ENCODE measurements at places on chromosomes 11 and 22.
A peak's percentile ranks its signal among the peaks of the same experiment; 100 is the strongest.

DNA sequence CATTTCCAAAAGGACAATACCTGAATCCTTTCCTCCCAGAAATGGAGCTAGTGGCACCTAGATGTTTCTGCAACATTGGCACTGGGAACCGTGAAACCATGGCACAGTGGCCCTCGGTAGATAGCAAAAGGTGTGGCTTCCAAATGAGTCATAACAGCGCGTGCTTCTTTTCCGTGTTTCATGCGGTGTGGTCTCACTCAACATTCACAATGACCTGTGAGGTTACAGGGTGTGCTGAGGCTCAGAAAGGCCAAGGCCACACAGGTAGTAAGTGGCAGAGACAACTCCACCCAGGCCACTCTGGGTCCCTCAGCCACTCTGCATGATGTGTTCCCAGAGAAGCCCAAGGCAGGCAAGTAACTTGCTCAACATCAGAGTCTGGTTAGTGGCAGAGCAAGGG is 67.4 kb downstream of the TP53I11 start:
- H3K4me3 ChIP-seq = no peak overlapping the region
- no peaks in the 10 kb centered on the region for H3K27me3 ChIP-seq
- H3K27ac ChIP-seq = peak overlapping the region; percentile 62
- H3K36me3 ChIP-seq = peaks cover 25% of the 10 kb centered on the region
- peak; percentile 94 for DNase-seq
- no peaks in the 10 kb centered on the region for H3K4me1 ChIP-seq

DNA sequence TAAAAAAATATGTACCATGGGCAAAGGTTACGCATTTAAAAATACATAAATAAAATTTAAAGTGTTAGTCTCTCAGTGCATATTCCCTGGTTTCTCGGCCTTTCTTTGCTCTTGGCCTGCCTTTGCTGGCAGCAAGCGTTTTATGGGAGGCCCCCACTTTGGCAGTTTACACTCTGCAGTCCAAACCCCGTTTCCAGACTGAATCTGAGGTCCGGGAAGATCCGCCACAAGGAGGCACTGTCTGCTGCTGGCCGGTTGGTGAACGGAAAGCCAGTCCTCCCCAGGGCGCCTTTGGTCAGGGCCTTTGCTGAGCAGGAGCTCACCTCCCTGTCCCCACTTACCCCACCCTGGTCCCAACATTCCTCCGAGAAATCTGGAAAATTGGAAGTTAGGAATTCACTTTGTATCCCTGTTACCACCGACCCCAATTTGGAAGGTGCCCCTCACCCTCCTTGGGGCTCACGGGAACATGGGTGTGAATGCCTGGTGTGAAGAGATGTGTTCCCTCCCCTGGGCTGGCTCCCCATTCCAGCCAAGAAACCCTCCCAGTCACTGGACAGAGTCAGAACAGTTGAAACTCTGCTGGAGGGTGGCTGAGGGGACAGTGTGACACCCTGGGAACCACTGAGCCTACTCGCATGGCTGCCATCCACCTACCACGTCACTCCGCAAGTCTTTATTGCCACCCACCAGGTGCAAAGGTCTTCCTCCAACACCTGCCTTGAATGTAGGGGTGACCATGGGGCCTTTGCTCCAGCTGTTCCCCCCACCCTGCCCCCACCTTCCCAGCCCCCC is 9.4 kb upstream of the SF1 start:
- H3K4me1 ChIP-seq = no peaks in the 10 kb centered on the region
- H3K27ac ChIP-seq = peak overlapping the region; percentile 55
- no peak overlapping the region for H3K4me3 ChIP-seq
- DNase-seq = peak; percentile 85
- H3K27me3 ChIP-seq = no peaks in the 10 kb centered on the region

- DNase-seq = no peak
- no peak overlapping the region for H3K27ac ChIP-seq
- no peaks in the 10 kb centered on the region for H3K4me1 ChIP-seq
- no peak overlapping the region for H3K4me3 ChIP-seq
Measured at GRCh38 chr11:23944923-23945322, 551.9 kb upstream of the LUZP2 start.

- H3K4me1 ChIP-seq = no peaks in the 10 kb centered on the region
- no peak for DNase-seq
- H3K27me3 ChIP-seq = peaks cover 2% of the 10 kb centered on the region
- H3K36me3 ChIP-seq = no peaks in the 10 kb centered on the region
- H3K27ac ChIP-seq = no peak overlapping the region
- H3K4me3 ChIP-seq = no peak overlapping the region
Measured at GRCh38 chr11:4433856-4434255, 15.2 kb upstream of the OR52K2 start.

DNA sequence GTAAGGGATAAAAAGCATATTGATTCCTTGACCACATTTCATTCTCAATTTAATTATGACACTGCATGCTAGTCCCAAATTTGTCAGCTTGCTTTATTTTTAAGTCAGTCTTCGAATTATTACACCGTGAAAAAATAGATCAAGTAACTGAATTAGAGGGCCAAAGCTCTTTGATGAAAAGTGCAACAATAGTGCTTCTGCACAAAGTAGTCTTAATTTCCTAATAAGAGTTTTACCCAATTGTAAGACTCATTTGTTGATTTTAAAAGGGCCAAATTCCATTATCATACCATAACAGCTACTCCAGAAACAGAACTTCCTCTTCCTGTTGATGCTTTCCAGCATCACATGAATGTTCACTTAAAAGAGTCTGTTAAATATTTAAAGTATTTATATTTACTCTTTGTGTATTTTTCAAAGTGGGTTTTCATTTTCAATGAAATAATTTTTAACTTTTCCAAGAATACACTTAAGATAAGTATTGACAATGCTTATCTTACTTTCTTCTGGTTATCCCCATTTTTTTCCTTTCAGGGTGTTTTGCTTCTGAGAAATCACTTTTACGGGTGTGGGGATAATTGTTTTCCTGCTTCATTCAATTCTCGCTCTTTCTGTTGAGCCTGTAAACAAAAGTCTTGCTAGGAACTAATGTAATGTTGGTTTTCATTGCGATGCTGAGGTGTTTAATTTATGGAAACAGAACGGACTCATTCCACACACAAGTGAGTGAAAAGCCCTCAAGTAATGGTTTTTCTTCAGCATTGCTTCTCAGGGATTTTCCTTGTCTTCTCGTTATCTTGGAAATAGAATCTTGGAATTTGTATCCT is 2.1 kb downstream of the ARHGEF12 start:
- peaks cover 6% of the 10 kb centered on the region for H3K4me1 ChIP-seq
- H3K27me3 ChIP-seq = no peaks in the 10 kb centered on the region
- no peaks in the 10 kb centered on the region for H3K36me3 ChIP-seq
- no peak for DNase-seq

GRCh38 chr22:50434849-50435248 is 40.0 kb downstream of the SBF1 start:
- no peaks in the 10 kb centered on the region for H3K27me3 ChIP-seq
- H3K4me3 ChIP-seq = no peak overlapping the region
- DNase-seq = no peak
- H3K27ac ChIP-seq = no peak overlapping the region
- peaks cover 33% of the 10 kb centered on the region for H3K36me3 ChIP-seq
- no peaks in the 10 kb centered on the region for H3K4me1 ChIP-seq

- no peak for DNase-seq
- no peak overlapping the region for H3K4me3 ChIP-seq
- H3K4me1 ChIP-seq = peaks cover 56% of the 10 kb centered on the region
- H3K36me3 ChIP-seq = peaks cover 30% of the 10 kb centered on the region
Measured at GRCh38 chr11:117222991-117223740, 8.7 kb downstream of the PCSK7 start.

- peak overlapping the region; percentile 74 for H3K4me3 ChIP-seq
- no peaks in the 10 kb centered on the region for H3K27me3 ChIP-seq
- peaks cover 4% of the 10 kb centered on the region for H3K36me3 ChIP-seq
- no peak for DNase-seq
- H3K27ac ChIP-seq = peak overlapping the region; percentile 100
Measured at GRCh38 chr11:207863-208180, 314 bp downstream of the RIC8A start.

GRCh38 chr11:126645186-126645585 is 289.7 kb downstream of the ST3GAL4 start:
- no peaks in the 10 kb centered on the region for H3K4me1 ChIP-seq
- H3K27me3 ChIP-seq = no peaks in the 10 kb centered on the region

- H3K27me3 ChIP-seq = no peaks in the 10 kb centered on the region
- peaks cover 38% of the 10 kb centered on the region for H3K36me3 ChIP-seq
- DNase-seq = no peak
- H3K4me3 ChIP-seq = no peak overlapping the region
- H3K27ac ChIP-seq = no peak overlapping the region
Measured at GRCh38 chr22:50417411-50418210, 57.2 kb downstream of the SBF1 start.

DNA sequence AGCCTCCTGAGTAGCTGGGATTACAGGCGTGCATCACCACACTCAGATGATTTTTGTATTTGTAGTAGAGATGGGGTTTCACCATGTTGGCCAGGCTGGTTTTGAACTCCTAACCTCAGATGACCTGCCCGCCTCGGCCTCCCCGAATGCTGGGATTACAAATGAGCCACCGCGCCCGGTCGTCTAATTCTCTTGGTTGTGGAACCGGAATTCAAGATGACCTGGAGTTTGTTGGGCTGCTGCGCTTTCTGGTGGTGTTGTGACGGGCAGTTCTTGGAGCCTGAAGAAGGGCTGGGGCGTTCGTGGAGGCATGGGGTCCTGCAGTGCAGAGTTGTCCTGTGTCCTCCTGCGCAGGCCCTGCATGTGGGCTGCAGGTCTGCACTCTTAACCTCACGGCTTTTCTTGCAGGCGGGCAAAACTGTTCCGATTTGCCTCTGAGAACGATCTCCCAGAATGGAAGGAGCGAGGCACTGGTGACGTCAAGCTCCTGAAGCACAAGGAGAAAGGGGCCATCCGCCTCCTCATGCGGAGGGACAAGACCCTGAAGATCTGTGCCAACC is 4.9 kb upstream of the TRMT2A start:
- H3K27ac ChIP-seq = no peak overlapping the region
- no peak overlapping the region for H3K4me3 ChIP-seq
- H3K27me3 ChIP-seq = no peaks in the 10 kb centered on the region
- H3K4me1 ChIP-seq = peaks cover 3% of the 10 kb centered on the region
- DNase-seq = no peak

DNA sequence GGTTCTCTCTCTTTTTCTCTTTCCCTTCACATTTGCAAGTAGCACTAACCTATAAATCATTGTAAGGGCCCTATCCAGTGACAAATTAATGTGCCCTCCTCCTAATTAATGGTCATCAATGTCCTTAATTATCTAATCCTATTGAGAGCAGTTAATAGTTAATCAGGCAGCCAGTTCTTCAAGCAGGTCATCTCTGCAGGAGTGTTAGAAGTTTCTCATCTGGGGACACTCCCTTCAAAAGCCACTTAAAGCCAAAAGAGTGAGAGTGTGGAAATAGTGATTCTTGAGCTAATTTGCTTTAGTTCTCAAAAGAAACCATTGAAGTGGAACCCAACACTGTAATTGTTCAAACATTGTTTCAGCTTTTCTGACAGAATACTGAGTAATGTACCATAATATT is 141.6 kb downstream of the ELP4 start:
- no peak overlapping the region for H3K27ac ChIP-seq
- H3K4me1 ChIP-seq = no peaks in the 10 kb centered on the region
- DNase-seq = no peak
- H3K4me3 ChIP-seq = no peak overlapping the region
- H3K27me3 ChIP-seq = no peaks in the 10 kb centered on the region

DNA sequence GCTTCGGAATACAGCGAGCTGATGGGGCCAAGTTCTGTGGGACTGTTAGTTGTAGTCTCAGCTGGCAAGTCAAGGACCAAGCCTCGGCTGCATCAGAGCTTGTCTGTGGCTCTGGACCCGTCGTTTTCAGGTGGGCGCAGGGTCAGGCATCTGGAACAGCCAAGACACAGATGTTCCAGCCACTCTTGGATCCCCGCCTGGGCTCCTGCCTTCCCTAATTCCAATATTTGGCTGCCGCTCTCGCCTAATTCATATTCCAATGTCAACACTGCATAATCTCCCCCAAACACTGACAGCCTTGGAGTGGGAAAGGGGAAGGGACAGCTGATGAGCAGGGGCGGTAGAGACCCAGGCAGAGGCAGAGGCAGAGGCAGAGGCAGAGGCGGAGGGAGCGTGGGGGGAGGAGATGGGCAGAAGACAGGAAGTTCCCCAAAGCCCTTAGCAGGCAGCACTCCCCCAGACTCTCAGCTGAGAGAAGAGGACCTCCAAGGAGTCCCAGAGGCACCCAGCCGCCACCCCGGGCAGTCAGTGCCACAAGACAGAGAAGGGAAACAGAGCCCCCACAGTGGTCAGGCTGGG is 49.6 kb upstream of the SLC35C1 start:
- no peak overlapping the region for H3K4me3 ChIP-seq
- DNase-seq = no peak
- no peak overlapping the region for H3K27ac ChIP-seq
- H3K36me3 ChIP-seq = no peaks in the 10 kb centered on the region
- no peaks in the 10 kb centered on the region for H3K27me3 ChIP-seq

DNA sequence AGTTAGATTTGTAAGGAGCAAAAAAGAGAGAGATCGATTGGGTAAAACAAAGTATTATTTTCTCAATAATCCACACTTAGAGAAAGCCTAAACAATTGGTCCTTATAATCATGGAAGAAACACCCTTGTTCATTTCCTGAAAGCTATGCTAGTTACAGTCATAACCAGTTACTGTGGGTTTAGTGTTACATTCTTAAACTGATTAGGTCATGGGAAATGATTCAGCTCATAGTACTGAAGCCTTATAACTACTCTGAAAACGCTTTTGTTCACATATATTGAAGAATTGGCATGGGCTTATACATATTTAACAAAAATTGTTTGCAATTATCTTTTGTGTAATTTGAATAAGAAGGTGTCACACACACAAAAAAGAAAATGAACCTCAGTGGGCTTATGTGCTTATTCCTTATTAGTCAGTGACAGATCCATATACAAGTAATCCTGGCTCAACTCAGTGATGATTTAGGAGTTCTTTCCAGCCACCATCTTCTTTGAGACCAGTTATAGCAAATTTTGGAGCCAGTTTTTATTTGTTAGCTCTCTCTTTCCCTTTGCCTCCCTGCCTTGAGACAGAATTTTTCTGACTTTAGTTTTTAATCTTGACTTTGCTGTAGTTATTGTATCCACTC is 198.5 kb upstream of the CTSC start:
- DNase-seq = peak; percentile 26
- H3K4me3 ChIP-seq = no peak overlapping the region
- no peaks in the 10 kb centered on the region for H3K4me1 ChIP-seq
- H3K36me3 ChIP-seq = no peaks in the 10 kb centered on the region
- H3K27ac ChIP-seq = no peak overlapping the region

- H3K4me3 ChIP-seq = no peak overlapping the region
- no peaks in the 10 kb centered on the region for H3K4me1 ChIP-seq
- H3K27me3 ChIP-seq = no peaks in the 10 kb centered on the region
- H3K36me3 ChIP-seq = no peaks in the 10 kb centered on the region
- H3K27ac ChIP-seq = no peak overlapping the region
- no peak for DNase-seq
Measured at GRCh38 chr11:103949781-103950180, 86.7 kb upstream of the DDI1 start.

DNA sequence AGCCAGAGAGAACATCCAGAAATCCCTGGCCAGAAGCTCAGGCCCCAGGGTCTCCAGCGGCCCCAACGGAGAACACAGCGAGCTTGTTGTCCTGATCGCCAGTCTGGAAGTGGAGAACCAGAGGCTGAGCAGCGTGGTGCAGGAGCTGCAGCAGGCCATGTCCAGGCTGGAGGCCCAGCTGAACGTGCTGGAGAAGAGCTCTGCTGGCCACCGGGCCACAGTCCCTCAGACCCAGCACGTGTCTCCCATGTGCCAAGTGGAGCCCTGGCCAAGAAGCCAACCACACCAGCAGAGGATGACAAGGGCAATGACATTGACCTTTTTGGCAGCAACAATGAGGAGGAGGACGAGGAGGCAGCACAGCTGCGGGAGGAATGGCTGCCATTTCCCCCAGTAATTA is 20.6 kb upstream of the SCGB1D1 start:
- H3K27ac ChIP-seq = no peak overlapping the region
- H3K27me3 ChIP-seq = peaks cover 19% of the 10 kb centered on the region
- no peaks in the 10 kb centered on the region for H3K36me3 ChIP-seq
- no peak overlapping the region for H3K4me3 ChIP-seq
- DNase-seq = no peak
- H3K4me1 ChIP-seq = no peaks in the 10 kb centered on the region
